ENCODE measurements at places on chromosomes 16 and 17.

DNA sequence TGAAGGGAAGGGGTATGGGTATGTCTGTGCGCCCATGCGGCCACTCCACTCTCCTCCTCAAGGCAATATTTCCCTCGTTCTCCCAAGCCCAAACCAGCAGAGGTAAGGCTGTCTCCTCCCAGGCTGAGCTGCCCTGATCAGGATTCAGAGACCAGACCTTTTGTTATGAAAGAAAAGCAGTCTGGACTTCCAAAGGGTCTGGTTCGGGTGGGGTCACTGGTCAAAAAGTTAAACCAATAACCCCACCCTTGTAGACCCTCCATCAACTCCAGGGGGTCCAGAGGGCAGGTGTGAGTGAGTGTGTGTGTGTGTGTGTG lies 5.7 kb upstream of the DLX4 start:
- DNase-seq: no peak

DNA sequence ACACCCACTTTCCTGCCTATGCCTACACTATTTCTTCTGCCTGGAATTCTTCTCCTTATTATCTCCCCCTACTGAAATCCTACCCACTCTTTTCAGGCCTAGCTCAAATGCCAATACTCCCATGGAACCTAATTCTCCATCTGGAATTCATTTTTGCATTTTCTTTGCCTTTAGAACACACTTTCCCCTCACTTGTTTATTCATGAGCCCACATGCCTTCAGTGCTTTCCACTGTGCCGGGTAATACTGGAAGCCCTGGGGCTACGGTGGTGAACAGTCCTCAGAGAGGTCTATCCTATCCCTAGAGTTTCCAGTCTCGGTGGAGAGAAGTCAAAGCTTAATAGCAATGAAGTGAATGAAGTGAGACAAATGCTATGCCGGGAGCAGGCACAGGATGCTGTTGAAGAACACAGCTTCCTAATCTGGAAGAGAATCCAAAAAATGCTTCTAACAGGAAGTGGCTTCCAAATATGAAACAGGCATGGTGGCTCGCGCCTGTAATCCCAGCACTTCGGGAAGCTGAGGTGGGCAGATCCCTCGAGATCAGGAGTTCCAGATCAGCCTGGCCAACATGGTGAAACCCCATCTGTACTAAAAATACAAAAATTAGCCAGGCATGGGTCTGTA lies 322.4 kb downstream of the GRIN2A start:
- DNase-seq: no peak

GRCh38 chr17:8488901-8489300 lies 53.2 kb downstream of the NDEL1 start:
- no peak for DNase-seq

DNA sequence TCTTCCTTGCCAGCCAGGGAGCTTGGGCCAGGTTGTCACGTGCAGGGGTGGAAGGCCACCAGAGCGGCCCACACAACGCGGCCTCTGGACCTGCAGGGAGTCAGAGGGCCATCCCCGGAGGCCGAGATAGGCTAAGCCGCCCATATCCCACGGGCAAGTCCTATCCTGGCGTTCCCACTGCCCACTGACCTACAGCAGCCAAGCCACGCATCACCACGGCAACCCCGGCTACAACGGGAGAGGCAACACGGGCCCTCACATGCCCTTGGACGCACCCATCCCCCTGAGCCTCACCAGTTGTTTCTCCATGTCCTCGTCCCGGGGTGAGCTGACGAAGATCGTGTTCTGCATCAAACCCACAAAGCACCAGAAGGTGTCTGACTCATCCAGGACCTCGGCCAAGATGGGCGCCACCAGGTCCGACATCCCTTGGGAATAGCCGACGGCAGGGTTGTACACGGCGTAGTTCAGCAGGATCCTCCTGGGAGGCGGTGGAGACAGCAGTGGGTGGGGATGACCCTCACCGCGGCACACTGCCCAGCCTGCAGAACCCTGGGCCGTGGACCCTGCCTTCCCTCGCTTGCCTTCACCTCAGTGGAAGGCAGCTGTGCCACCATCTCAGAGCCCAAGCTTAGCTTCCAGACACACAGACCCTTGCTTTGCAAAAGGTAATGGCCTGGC lies 88.2 kb downstream of the TBC1D16 start:
- no peak for DNase-seq

- DNase-seq: no peak
These were observed 41.0 kb downstream of the MRPS23 start for GRCh38 chr17:57808882-57809281.

GRCh38 chr17:33019161-33019890 lies 27.7 kb downstream of the SPACA3 start:
- no peak for DNase-seq
